Cerebellar nuclear complex (tissue), 1 donor: ENCODE measurements at places on chromosomes 4 and X.

DNA sequence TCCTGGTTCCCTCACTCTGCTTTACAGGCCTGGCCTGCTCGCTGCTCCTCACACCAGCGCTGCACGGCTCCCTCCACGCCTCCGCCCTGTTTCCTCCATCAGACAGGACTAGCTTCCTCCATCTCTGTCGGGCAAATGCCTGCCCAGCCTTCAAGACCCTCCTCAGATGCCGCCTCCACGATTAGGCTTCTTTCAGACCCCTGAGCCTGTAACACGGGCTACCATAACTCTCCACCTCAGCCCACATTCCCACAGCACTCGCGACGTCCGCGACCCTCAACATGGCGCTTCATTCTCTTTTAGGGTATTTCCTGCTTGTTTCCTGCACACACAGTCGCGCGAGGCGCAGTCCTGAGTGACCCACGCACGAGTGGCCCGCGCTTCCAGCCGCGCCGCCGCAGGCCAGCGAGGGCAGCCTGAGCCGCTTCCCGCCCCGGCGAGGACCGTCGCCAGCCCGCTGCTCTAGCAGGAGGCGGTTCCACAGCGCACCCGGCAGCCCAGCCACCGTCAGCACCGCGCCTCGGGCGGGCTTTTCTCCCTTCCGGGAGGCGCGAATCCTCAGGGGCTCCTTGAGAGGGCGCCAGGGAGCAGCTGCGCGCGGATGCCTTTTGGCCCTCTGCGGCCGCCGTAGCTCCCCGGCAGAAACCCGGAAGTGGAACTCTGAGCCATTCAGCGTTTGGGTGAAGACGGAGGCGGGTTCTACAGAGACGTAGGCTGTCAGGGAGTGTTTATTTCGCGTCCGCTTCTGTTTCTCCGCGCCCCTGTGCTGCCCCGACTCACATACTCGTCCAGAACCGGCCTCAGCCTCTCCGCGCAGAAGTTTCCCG, at the start of gene FRG1:
Gene FRG1 (plus strand): TSS at position 695 of the 827 bp plus-strand sequence. CDS start 138 bp downstream, outside the sequence.
- DNase-seq, result no peak

GRCh38 chrX:152936306-152936705, 38.4 kb downstream of the ZNF185 start:
- DNase-seq, result no peak

DNA sequence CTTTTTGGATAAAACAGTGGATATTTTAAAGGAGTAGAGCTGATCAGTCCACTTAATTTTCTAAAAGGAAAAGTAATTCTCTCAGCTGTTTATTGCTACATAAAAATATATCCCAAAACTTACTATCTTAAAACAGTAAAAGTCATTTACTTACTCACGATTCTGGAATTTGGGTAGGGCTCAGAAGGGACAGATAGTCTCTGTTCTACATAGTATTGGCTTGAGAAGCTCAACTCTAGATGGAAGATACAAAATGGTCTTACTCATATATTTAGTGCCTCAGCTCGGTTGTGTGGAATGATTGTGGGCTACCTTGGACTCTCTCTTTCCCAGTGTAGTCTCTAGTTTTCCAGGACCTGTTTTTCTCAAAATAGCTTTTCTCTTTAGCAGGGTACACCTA, 691.5 kb upstream of the POU3F4 start:
- no peak for DNase-seq

DNA sequence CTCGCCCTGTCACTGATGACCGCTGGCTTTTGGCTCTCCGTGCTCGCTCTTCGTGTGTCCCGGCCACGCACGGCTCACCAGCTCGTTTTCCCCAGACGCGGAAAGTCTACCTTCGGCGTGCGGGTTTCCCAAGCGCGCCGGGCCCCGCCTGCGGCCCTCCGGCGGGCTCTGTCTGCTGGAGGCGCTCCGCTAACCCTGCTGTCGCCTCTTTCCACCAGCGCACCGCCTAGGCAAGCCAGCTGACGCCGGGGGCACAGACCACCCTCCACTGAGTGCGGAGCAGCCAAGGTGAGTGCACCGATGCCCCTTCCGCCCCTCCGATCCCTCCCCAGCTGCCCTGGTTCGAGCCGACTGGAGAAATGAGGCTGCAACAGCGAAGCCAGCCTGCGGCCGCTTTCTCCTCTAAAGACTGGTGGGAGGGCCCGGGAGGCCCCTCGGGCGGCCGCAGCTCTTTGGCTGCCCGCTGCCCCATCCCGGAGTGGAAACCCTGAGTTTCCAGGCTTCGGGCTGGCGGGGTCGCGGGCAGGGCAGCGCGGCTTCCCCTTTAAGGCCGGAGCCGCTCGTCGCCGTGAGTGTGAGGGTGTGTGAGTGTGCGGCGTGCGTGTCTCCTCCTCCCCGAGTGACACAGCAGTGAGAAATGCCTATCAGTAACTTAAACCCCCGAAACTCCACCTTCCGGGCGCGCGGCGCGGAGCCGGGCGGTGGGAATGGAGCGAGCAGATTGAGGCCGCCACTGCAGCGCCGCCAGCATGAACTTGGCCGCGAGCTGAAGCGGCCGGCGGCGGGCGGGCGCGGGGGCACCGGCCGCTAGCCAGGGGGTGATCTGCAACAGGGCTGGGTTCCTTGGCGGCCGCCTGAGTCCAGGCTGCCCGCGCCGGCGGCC, at the start of gene MAMLD1:
Gene MAMLD1 (plus strand): TSS at position 719 of the 883 bp plus-strand sequence. CDS start 82,200 bp downstream, outside the sequence.
- peak; percentile 1 for DNase-seq

DNA sequence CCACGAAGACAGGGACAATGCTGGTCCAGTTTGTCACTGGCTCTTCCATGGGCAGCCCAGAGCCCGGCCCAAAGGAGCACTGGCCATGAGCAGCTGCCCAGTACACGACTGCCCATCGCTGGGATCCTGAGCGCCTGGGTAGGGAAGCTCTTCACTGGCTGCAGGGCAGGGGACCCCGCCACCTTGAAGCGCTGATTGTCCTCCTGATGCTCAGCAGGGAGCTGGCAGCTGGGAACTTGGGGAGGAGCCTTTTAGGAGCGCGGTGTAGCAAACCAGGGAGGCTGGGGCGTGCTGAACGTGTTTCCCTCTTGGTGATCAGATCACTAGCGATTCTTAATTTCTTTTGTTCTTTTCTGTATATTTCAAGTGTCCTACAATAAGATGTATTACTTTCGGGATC, 1.8 kb downstream of the L1CAM start:
- no peak for DNase-seq

DNA sequence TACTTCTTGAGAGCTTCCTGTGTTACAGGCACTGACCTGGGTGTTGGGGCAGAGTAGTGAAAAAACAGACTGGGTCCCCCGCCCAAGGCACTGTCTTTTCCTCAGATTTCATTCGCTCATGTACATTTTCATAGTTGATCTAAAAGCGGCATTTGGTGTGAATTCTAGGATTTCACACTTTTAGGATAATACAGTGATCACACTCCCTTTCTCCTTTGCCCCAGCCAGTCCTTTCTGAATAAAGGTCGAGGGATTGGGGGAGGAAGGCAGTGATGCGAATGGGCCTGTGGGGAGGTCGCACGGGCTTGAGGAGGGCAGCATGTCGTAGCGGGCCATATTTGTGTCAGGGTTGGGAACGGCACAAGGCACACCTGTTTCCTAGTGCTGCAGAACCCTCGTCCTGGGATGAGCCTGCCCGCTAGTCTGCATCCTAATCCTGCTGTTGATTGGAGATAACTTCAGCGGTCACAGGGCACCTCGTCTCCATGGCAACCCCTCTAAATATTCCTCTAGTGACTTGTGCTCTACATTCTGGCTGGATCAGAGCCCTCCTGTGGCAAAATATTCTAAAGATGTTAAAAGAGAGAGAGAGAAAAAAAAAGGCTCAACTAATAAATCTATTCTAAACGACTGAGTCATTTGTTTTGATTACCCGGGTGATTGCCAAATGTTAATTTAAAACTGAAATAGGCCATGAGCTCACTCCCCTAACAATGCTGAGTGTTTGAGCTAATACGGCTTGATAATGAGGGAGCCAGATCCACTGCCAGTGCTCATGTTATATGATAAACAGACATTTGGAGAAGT, 21.8 kb downstream of the FHL1 start:
- no peak for DNase-seq

- DNase-seq, result no peak
Observed at GRCh38 chr4:3322059-3322550, 29.3 kb downstream of the RGS12 start.

DNA sequence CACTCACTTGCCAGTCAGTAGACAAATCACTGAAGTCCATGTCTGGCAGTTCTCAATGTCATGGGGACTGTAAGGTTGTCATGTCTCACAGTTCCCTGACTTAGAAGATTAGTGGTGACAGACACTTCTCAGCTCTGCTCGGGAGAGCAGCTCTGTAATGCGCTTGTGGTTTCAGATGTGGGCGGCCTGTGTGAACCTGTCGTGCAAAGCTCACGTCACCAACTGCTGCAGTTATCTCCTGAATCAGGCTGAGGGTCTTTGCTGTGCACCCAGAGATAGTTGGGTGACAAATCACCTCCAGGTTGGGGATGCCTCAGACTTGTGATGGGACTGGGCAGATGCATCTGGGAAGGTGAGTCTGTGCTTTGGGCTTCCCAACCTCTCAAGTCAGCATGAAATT, at the start of gene IL9R:
Gene IL9R (plus strand): TSS at position 261 of the 400 bp plus-strand sequence. CDS start 64 bp downstream, at position 325.
- DNase-seq, result no peak

DNA sequence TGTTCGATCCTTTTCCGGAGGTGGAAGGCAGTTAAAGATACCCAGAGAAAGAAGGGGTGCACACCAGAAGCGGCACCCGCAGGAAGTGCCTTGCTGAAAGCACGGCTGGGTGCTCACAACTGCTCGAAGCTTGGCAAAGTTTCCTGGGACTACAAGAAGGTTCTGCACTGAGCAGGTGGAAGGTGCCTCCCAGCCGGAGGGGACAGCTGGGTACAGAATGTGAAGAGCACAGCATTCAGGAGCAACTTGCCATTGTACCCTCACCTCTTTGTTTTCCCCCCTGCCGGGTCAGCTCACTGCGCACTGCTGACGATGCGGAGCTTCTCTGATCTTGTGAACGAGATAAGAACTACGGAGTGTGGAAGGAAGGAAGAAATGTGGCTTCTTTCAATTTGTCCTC, 289.2 kb downstream of the FBXW7 start:
- no peak for DNase-seq

DNA sequence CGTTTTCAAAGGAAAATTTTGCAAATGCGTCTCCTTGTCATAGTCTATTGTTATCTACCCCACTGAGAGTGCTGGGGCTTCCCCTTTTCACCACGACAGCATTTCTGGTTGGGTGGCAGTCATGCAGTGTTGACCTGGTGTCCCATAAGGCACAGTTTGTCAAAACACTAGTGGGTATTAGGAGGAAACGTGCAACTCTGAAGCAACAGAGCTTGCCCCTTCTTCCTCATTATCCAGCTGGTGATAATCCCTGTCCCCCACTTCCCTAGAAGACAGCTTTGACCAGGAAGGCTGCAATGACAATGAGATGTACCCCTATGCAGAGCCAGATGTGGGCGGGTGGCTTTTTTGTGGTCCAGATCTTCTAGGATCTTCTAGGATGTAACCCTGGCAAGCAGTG, 1.8 kb downstream of the TBC1D1 start:
- DNase-seq, result no peak

- no peak for DNase-seq
Observed at GRCh38 chr4:124593494-124593893, 119.0 kb downstream of the ANKRD50 start.
